RPMI8226 (cell line): ENCODE measurements at places on chromosomes 7 and 10.

DNA sequence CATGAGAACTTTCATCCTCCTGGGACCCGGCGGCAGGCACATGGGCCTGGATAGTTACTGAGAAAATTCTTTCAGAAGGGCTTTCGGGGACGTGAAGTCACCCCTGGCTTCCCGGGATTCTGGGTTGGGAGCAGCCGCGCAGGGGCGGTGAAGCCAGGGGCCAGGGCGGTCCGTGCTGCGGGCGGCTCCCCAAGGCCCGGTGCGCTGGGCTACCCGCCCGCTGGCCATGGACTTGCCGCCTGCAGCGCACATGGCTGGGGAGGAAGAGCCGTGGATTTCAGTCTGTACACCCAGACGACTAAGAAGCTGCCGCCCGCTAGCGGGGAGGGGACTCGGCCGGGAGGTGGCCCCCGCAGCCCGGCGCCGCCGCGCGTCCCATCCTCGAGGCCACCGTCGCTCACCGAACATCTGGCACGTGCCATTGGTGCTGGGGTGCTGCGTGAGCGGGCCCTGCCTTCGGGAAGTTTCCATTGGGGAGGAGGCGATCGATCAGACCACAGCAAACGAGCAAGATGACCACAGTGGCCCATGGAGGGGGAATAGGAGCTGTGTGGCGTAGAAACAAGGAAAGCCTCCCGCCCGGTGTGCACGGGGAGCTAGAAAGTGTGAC lies 64.5 kb downstream of the TMEM209 start:
- DNase-seq, result no peak

DNA sequence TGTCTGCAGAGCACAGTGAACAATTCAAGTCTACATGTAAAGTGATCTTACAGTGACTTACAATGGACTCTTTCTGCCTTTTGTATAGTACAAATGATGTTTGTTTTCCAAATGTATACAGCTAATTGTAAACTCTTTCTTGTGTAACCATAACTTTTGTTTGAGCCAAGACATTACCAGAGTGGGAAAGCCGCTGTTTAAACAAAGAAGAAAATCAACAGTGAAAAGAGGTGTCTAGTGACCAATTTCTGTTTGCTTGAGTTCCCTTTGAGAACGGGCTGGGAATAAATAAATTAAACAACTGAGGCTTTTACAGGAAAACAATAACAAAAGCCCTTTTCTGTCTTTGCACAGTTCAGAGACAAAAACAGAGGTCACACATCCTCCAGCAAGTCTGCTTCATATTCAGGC lies 1163.4 kb downstream of the CNTNAP2 start:
- no peak for DNase-seq

DNA sequence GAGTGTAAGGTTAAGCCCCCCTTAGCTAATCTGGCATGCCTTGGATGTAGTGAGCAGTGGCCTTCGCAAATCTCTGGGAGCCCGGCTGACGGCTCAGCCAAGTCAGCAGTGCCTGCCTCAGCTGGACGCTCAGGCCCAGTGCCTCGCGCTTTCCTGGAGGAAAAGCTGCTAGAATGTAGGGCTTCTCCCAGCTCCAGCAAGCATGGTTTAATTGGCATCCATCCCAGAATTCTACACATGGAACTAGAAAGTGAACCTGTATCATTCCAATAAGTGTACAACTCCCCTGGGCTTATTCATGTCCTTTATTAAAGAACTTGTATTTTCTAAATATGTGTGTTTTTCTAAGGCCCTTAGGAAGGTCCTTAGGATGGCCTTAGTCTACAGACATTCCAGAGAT lies 287.8 kb upstream of the SHH start:
- no peak for DNase-seq

- no peak for DNase-seq
These were observed 23.1 kb upstream of the CTTNBP2 start for GRCh38 chr7:117896339-117896738.

DNA sequence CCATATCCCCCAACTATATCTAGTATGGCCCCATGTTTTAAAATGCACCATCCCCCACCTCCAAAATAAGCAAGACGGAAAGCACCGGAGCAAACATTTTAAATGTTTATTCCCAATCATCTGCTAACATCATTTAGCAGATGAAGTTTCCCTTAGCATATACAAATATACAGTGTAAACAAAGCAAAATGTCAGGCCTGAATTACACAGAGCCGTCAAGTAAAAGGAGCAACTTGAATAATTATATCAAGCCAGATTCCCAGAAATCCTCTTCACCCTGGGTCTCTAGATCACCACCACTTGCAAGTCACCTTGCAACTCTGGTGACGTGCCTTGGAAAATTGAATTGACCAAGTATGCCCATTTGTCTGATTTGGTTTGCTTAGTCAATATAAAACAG lies 91.6 kb upstream of the COL1A2 start:
- DNase-seq, result no peak

DNA sequence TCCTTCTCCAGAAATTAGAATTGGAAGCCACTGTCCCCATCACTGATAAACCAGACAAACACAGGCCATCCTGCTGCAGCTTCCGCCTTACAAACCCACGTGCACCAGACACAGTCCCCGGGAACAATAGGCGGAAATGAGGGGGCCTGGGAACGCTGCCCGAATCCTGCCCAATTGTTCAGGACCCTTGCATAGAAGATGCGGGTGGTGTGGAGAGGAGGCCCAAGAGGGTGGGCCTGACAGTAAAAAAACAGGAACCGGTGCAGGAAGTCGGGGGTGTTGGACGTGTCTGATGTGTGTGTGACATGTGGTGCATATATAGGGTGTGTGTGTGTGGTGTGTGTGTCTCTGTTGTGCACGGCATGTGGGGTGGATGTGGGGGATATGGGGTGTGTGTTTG lies 26.5 kb upstream of the CHST15 start:
- DNase-seq, result no peak

DNA sequence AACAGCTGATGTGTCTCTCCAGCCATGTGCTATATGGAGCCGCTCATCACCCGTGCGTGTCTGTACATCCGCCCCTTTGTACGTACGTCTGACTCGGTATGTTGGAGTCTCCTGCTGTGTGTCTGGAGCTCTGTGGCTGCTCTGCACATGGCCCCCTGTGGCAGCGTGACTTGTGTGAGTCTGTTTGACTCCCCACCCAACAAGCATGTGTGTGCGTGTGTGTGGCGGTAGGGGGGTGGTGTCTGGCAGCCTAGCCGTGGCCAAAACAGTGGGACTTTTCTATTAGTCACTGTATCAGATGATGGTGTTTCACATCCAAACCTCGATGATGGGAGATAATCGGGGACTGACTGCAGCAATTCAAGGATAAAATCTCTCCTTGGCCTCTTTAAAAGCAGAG lies 94.1 kb downstream of the COL13A1 start:
- DNase-seq, result no peak

DNA sequence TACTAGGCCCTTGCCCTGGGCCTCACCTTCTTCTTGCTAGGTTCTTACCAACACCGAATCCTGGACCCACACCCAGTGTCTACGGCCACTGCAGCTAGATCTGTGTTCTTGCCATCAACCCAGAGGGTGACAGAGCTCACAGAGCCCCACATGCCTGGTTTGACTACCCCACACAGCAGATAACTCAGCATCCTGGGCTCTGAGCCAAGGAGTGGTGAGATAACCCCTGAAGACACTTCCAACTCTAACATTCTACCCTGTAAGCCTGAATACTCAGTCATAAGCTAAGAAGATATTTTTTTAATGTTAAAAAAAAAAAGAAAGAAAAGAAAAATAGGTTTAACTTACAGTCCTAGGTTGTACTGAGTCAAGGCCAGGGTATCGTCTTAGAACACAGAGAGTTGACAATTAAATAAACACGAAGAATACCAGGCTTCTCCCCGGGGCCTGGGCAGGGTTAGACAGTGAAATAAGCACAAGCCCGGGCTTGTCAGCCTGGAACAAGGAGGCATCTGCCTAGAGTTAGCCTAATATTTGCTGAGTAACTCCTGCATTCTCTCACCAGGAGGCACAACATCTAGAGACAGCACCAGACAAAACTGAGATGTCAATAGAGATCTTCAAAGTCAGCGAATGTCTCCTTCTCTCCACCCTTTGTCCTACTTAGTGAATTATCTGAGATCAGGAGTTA lies 556.5 kb upstream of the LRRN3 start:
- DNase-seq, result peak; percentile 71

- no peak for DNase-seq
These were observed 133.1 kb downstream of the RGS10 start for GRCh38 chr10:119409385-119409784.

- DNase-seq, result no peak
These were observed 1.8 kb upstream of the OPN4 start for GRCh38 chr10:86652361-86653202.

DNA sequence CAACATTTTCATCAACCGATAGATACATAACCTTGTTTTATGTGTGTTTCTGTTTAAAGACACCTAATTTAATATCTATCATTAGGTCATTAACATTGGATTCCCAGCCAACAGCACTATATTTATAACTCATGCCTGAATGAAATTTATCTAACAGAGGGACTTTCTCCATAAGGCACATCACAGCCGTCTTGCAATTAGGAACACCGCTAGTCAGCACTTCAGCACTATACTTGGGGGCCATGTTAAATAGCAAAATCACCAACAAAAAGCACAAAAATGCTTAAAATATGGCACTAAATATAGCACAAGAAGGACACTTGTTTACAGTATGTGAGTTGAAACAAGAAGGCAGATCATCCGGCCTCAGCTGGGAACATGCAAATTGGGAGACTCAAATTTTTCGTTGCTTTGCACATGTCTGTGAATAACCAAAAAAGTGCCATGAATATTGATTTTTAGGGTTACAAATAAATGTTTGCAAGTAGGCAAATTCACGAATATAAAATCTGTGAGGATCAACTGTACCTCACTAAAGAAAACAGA lies 51.0 kb downstream of the TLL2 start:
- no peak for DNase-seq

DNA sequence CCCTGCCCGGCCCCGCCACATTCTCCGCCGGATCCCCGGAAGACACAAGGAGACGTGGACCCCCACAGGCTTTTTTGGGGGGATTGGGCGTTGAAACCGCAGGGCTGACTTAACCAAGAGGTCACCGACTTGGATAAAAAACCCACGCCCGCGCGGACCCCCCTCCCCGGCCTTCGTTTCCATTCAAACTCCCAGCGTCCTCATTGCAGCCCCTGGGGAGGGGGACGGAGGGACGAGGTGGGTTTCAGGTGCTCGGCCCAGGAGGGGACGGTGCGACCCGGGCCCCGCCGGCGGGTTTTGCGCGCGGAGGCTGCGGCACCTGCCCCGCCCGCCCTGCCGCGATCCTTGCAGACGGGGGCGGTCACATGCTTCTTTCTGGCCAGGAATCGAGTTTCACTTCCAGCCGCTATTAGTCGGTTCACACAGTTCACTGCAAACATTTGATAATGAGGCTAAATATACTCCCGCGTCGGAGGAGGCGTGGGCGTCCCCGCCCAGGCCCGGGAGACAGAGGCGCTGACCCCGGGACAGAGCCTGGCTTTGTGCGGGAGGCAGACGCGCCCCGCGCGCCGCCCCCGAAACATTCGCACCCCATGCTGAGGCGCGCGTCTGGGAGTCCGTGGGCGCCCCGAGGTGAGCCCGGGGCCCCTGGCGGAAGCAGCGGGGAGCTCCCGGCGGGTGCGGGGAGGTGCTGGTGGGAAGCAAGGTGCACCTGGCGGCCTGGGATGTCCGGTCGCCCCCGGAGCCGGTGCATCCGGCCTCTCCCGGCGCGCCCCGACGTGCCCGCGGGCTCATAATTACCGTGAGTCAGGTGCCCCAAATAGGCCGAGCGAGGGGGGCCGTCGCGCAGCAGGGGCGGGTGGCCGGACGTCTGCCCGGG lies 2.7 kb upstream of the PDGFA start:
- peak; percentile 92 for DNase-seq

DNA sequence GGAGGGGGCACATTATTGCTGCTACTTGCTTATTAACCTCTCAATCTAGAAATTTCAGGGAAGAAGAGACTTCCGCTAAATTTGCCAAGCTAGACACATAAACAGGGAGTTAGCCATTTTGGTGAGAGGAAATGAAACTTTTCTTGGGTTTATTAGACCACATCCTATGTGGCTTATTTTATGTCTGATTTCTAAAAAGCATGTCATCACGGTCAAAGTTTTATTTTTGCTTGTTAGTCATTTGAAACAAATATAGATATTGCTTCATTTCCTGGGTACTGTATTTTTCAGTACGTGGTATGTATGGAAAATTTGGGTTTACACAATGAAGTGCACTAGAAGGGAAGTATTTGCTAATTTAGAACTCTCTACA lies 144.1 kb downstream of the TCF7L2 start:
- peak; percentile 25 for DNase-seq

GRCh38 chr7:141916099-141916498 lies at the start of gene OR9A4:
Gene OR9A4 (plus strand): TSS chr7:141916399. CDS start chr7:141918876, 2,477 bp downstream.
- DNase-seq, result no peak

- no peak for DNase-seq
These were observed 98.2 kb downstream of the PRPF18 start for GRCh38 chr10:13684806-13685482.

GRCh38 chr10:88979153-88979562 lies 11.4 kb upstream of the FAS start:
- no peak for DNase-seq

DNA sequence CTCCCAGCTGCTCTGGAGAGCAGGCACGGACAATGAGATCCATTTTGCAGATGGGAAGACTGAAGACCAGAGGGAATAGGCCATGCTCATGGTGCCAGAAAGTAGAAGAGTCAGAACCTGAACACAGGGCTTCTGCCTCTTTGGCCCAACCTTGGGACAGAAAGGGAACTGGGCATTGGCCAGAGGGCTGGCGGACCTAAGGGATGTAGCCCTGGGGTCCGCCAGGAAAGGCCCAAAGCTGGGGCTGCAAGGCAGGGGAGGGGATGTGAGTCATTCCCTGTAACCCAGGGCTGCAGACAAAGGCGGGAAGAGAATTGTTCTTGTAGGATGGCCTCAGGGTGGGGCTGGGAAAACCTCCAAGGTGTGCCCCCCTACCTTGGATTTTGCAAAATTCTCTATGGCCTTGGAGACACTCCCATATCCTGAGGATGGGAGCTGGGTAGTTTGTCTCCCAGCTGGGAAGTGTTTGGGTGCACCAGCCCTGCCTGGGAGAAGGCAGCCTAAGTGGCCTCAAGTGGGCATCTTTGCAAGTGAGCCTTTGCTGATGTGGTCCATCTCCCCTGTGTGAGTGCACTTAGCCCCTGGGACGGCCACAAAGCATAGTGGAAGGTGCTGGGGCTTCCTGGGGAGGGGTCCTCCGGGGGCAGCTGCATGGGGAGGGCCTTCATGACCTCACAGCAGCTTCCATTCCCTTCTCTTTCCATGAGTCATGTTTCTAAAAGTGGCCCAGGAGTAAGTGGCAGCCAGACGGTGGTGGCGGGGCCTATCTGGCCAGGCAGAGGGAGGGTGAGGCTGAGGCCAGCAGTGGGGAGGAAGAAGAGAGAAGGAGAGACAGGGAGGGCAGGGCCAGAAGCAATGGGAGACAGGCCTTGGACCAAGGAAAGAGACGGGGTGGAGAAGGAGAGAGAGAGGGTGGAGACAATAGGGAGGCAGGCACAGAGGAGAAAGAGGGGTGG lies 9.2 kb downstream of the AQP1 start:
- DNase-seq, result no peak
